ENCODE measurements at places on chromosomes 3 and 15.

DNA sequence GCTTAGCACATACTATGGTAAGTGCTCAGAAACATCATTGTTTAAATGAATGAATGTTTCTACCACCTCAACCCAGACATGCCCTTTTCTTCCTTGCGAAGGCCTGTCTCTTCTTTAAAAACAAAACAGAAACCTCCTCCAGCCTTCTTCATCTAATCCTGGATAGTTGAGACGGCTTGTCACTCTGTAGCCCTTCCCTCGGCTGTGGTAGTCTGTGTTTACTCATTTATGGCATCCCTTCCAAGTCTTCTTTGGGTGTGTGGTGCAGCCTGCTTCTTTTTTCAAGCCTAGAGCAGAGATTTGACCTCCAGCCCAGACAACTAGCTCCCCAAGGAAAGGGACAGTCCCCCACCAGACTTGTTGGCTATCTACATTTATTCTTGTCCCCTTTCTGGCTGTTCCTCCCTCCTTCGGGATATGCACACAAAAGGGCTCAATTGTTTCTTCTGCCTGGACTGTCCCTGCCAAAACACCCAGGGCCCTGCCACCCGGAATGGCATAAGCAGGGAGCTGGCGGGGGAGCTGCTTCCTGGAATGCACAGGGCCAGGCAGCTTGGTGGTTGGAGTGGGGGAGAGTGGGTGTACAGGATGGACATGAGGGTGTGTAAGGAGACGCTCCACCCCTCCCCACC lies 67.8 kb downstream of the ITGA11 start:
- peak; percentile 66 for DNase-seq

GRCh38 chr3:5021116-5022092 lies 42.2 kb downstream of the BHLHE40 start:
- no peak for DNase-seq

DNA sequence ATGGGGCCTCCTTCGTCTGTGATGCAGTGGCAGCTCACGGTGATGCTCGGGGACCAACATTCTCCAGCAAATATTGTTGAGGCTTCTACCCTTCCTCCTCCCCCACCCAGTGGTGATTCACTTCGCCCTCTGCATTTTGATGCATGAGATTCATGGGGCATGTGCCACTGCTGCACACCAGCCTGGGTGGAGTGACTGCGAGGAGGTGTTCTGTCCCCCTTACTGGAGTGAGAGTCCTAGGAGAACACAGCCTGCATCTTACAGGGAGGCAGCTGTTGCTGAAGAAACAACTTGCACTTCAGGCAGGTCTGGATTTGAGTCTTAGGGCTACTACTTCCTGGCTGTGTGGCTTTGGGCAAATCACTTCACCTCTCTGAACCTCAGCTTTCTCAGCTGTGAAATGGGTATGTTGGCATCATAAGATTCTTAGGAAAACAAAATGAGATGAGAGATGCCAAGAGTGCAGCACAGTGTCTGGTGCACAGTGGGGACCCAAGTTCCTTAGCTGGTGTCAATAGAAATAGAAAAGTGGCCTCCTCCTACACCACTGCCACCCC lies 10.2 kb upstream of the SKOR1 start:
- peak; percentile 4 for DNase-seq

- peak; percentile 70 for DNase-seq
Observed at GRCh38 chr3:33074217-33075067, 22.5 kb downstream of the GLB1 start.
